ENCODE measurements at places on chromosomes 7 and 10. TPM values are rescaled to one million over a fixed set of nuclear protein-coding genes. Genes with fewer than 3 reads are reported as not detected.

LIPK gene
- total RNA-seq = not detected

VCL gene
- total RNA-seq = 18.4 TPM

TSPAN13 gene
- 41.8 TPM for total RNA-seq

SLC16A9 gene
- total RNA-seq = 14.5 TPM

All from dorsolateral prefrontal cortex (tissue), 122 donors.